Activated T-cell treated with anti-CD3 and anti-CD28 coated beads for 1 hour (primary cell): ENCODE measurements at places on chromosomes 3 and 15.

GRCh38 chr15:57554063-57554811 is 37.5 kb upstream of the MYZAP start:
- DNase-seq, result no peak

GRCh38 chr15:80940331-80940730 is 49.3 kb downstream of the MESD start:
- no peak for DNase-seq

DNA sequence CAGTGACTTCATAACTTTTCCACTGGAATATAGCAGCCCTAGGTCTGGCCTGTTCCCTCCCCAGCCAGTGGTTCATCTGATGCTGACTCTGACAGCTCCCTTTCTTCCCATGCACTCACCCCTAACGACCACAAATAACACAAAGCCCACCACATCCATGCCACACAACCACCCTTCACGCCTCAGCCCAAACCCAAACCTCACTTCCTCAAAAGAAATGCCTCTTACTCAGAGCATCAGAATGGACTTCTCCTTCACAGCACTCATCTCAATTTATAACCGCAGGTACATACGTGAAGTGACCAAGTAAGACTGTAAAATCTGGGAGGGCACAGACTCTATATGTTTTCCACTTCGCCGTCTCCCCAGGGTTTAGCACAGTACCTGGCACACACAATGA is 1.1 kb downstream of the RBSN start:
- no peak for DNase-seq

GRCh38 chr3:121592856-121593702 is at the start of gene FBXO40:
TSS of gene FBXO40 (plus strand) at chr3:121593379. CDS start at chr3:121620576, 27,197 bp downstream.
- no peak for DNase-seq

DNA sequence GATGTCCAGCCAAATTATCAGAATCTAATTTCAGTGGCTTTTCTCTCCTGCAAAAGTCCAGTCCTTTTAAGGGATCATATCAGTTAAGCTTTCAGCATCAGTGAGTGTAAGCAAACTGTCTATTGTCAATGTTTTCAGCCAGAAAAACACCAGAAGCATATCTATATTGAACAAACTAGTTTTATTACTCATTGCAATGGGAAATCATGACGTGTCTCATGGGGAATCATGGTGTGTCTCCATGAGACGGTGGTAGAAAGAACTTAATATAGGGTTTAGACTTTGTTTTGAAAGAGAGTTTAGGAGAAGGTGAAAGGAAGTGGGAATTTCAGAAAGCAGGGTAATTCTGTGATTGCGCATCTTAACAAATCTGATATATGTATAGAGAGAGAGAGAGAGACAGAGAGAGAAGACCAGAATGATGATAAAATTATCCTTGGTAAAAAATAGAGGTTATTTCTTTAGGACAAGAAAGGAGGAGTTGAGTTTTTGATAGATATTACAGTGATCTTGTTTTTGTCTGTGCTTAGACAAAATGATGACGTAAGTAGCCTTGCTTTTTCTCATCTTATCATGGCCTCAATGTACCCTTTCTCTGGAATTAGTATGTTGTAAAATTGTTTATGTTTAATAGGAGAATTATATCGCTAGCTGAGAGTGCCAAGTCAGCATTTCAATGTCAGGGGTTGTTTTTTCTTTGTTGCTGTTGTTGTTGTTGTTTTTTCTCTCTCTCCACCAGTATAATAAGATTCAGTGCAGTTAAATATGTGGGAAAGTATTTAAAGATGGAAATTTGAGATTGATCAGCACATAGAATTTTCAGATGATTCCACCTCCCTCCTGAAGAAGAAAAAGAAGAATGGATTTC is 129.9 kb upstream of the OSTN start:
- no peak for DNase-seq

GRCh38 chr15:43552986-43553385 is 35.6 kb downstream of the MAP1A start:
- DNase-seq, result no peak

DNA sequence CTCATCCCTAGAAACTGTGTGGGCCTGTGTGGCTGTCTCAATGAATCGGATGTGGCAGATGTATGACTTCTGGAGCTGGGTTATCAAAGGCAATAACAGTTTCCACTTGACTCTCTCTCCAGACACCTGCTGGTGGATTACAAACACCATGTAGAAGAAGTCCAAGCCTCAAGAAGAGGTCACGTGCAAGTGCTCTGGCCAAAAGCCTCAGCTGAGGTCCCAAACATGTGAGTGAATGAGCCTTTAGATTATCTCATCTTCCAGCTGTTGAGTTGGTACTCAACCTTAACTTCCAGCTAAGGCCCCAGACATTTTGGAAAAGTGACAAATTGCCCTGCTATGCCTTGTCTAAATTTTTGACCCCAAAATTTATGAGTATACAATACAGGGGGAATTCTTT is 42.7 kb upstream of the IL12A start:
- no peak for DNase-seq
